Right renal cortex interstitium (tissue), 3 donors: ENCODE measurements at places on chromosomes 6 and 20. TPM values are rescaled to one million over a fixed set of nuclear protein-coding genes. Genes with fewer than 3 reads are reported as not detected.

Gene BACH2
- 9.1 TPM for polyA plus RNA-seq

DNA sequence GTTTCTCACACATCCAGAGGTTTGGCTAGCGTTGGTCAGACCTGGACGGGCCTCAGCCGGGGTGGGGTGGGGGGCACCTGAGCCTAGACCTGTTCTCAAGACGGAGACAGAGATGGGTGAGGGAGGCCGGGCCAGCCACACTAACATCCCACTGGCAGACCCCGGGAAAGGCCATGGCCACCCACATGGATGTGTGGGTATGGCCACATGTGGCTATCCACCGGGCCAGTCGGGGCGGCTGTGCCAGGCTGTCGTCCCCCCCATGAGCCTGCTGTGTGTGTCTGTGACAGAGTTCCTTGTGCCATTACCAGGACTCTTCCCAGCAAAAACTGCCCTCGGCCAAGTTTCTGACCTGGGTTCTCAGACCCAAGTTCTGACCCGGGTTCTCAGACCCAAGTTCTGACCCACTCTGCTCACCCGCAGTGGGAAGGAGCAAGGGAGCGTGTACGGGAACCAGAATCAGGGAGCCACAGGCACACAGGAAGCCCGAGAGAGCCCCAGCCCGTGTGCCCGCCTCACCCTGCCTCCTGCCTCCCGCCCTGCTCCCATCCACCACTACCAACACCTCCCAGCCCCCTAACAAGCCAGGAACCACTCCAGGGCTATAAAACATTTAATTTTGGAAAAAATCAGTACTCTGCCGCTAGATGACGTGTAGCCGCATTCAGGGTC is 255.5 kb downstream of the TAF4 start:
- DNase-seq = no peak

DNA sequence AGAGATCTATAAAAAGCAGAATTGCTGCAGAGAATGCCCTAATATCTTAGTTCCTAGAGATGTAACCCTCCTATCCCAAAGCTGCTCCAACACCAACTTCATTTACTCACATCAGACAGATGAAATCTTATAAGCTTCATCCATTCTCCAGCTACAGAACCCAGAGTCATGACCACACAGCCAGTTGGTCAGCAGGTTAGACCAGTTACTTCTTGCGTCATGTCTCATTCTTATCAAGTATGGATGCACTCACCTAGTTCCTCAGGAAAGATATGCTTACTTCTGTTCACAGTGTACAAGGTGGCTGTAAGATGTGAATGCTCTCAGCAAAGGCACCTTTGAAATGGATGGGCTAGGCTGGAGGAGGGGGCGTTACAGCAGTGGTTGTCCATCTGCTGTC is 47.9 kb upstream of the ISM1 start:
- DNase-seq = no peak

- no peak for DNase-seq
Observed at GRCh38 chr20:62772619-62772989, 23.7 kb upstream of the MRGBP start.

GRCh38 chr6:3265671-3266070 is 6.9 kb downstream of the PSMG4 start:
- DNase-seq = no peak

DNA sequence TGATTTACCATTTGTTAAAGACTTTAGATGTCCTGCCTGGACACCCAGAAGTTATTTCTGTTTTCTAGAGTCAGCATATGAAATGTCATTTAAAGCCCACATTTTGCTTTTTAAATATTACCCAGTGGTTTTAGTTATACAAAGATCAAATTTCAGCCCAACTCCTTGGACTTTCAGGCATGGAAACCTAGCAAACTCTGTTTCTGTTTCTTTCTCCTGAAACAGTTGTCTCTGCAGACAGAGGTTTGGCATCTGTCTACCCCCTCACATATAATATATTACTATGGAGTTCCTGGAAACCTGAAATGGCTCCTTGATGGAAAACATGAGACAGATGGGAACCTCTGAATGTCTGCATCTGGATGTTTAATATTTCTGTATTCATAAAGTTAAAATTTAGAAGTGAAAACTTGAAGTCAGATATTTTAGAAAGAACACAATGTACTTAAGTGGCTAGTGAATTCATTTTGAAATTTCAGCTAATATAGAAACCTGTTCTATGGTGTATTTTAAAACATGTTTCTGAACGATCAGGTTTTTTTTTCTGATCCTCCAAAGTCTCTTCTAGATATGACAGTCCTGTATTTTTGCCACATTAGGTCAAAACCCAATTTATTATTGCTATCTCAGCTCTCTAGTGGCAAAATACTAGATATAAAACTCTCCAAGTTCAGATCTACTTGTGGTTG is 743.3 kb downstream of the CD109 start:
- DNase-seq = no peak
